ENCODE measurements at places on chromosomes 5 and 9.
A peak's percentile ranks its signal among the peaks of the same experiment; 100 is the strongest.

GRCh38 chr5:139795074-139796001, at the start of gene PSD2:
PSD2 (plus strand) TSS chr5:139795808; CDS start chr5:139809441, 13,633 bp downstream.
- DNase-seq: no peak

GRCh38 chr9:110700953-110701352, 32.4 kb downstream of the MUSK start:
- no peak for DNase-seq

- peak; percentile 62 for DNase-seq
These were observed 478 bp downstream of the RAB14 start for GRCh38 chr9:121201045-121201737.

DNA sequence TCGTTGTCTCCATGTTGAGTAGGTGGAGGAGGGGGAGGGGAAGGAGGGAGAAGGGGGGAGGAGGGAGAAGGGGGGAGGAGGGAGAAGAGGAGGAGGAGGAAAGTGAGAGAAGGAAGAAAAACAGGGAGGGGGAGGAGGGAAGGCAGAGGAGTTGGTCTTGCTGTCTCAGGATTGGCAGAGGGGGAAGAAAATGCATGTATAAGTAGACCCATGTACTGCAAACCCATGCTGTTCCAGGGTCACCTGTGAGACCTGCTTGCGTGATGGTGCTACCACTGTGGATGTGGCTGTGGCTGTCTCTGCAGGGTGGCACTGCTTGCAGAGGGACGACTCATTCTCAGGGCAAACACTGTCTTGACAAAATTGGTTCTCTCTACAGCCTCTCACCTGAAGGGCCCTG, 76.3 kb downstream of the PTCH1 start:
- DNase-seq: no peak

DNA sequence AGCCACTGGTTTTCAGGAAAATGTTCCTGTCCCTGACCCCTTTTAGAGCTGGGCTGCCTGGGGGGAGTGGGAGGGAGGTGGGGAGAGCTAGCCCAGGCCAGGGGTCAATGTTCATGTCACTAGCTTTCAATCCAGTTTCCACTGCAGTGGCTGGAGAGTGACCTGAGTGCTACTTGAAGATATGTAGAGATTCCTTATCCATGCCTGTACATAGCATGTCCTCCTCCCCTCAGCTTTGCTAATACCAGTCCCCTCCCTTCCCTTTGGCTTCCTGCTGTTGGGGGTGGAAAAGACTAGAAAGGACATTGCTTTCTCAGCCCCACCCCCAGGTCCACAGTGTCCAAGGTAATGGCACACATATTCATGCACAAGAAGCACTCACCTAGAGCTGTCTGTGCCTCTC, 7.8 kb downstream of the DNAJB5 start:
- DNase-seq: no peak

- DNase-seq: no peak
These were observed 27.5 kb upstream of the GPR21 start for GRCh38 chr9:123005964-123006363.

DNA sequence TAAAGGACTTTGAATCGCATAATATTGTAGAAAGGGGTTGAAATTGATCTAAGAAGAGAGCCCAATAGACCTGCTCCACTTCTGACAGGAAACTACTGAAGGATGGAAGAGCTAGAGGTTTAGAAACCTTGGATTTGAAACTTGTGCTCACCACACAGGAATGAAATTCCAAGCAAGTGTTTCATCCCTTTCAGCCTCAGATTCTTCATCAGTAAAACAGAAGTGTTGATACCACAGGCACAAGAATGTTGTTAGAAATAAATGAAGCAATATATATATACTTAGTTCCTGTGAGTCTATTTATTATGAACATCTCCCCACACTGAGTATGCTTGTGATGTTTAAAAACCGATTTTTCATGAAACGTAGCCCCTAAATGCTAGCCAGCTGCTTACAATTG, 43.8 kb downstream of the PRRC1 start:
- no peak for DNase-seq

GRCh38 chr5:40361378-40361777, 318.3 kb upstream of the PTGER4 start:
- DNase-seq: no peak

DNA sequence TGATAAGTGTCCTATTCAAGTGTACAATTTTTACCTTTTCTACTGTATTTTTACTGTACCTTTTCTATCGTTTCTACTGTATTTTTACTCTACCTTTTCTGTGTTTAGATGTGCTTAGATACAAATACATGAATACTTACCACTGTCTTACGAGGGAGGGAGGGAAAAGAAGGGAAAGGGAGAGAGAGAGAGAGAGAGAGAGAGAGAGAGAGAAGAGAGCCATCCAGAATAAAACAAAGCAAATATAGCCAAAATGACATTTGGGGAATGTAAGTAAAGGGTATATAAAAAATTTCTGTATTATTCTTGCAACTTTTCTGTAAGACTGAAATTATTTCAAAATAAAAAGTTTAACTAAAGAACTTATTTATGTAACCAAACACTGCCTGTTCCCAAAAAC, 121.2 kb downstream of the HOMER1 start:
- DNase-seq: no peak

DNA sequence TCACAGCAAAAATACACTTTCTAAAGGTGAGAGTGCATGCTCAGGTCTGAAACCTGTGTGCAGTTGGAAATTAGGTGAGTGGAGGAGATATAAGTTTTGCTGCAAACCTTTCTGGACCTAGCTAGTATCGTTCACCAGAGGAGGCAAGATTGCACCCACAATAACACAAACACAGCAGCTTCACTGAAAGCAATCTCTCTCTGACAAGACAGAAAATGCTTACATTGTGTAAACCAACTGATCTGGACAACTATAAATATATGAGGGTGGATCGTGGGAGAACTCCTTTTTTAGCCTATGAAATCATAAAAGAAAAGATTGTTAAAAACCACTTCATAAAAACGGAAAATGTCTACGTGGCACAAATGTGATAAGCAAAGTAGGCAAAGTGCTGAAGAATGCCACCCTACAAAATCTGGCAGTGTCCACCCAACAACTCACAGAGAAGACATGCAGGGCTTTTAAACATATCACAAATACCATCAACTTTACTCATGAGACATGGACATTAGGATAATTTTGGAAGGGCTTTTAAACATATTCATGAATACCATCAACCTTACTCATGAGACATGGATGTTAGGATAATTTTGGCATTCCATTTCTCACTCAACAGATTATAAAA, 134.3 kb downstream of the CDH18 start:
- DNase-seq: no peak

- DNase-seq: no peak
These were observed 148.7 kb downstream of the CDK5RAP2 start for GRCh38 chr9:120431268-120431667.

DNA sequence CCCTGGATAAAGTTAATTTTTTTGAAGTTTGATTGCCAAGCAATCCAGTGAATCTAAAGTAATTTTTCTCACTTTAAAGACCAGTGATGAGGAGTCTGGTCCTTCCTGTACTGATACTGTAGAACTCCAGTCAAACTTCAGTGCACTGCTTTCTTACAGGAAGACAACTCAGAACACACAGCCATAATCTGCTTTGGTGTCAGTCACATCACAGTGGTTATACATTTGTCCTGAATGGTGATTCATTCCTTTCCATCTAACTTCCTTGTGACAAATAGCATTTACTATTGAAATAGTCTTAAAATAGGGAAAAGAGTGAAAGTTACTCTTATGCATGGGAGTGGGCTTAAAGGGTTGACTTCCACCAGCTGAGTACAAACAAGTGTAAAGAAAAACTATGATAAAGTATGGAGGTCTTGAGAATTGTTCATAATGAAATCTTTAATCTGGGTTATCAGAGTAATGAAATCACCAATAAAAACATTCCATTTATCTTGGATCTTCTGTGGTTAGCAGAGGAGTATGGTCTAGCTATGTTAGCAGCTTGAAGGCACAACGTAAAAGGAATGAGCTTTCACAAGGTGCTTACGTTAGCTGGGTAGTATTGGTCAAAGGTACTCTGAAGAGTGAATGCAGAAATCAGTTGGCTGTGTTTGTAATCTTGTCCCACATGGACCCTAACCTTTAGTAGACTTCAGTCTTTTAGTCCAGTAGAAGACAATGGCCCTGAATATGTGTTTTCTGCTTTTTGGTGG, 41.5 kb downstream of the DCP2 start:
- no peak for DNase-seq

DNA sequence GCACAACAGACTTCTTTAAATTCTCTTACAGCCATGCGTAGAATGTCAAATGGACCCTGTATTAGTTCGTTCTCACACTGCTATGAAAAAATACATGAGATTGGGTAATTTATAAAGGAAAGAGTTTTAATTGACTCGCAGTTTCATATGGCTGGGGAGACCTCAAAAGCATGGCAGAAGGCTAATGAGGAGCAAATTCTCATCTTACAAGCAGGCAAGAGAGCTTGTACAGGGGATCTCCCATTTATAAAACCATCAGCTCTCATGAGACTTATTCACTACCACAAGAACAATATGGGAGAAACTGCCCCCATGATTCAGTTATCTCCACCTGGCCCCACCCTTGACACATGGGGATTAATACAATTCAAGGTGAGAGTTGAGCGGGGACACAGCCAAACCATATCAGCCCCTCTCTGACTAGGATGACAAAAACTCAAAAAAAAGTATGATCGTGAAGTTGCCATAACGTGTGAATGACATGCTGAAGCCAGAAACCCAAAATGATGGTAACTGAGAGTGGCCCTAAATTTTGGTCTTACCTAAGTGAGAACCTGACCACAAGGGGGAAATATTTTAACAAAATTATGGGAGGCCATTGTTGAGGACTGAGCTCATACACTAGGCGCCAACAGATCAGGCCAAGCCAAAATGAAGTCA, 17.5 kb upstream of the TEX10 start:
- DNase-seq: no peak

DNA sequence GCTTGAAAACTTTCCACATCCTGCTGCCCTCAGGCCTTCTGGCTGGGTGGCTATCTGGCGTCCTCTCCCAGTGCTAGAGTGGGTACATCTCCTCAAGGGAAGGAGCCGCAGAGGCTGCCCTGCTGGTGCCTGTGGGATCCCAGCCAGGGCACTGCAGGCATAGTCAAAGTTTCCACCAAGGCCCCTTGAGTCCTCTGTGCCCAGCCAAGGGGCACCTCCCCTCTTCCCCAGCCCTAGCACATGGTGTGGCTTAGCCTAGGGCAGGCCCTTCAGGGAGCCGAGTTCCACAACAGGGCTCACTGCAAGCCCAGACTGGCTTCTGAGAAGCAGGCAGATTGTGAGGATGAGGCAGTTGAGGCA, 103.2 kb downstream of the RGS3 start:
- DNase-seq: no peak

GRCh38 chr9:37036776-37037502, 2.9 kb upstream of the PAX5 start:
- peak; percentile 56 for DNase-seq

DNA sequence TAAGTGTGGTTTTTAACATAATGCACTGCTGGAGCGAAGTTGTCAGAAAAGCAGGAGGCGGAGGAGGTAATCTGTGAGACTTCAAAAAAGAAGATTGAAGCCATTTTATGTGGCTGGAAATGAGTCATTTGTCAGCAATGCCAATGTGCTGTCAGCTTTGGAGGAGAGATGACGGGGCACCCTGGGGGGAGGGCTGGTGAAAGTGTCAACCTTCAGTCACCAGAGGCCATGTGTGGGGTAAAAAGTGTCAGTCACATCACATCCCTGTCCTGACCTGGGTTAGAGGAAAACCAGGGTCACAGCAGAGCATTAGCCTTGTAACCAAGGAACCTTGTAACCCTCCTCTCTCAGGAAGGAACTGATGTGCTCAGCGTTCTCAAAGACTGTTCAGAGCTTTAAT, 59.1 kb downstream of the TLR4 start:
- DNase-seq: no peak

DNA sequence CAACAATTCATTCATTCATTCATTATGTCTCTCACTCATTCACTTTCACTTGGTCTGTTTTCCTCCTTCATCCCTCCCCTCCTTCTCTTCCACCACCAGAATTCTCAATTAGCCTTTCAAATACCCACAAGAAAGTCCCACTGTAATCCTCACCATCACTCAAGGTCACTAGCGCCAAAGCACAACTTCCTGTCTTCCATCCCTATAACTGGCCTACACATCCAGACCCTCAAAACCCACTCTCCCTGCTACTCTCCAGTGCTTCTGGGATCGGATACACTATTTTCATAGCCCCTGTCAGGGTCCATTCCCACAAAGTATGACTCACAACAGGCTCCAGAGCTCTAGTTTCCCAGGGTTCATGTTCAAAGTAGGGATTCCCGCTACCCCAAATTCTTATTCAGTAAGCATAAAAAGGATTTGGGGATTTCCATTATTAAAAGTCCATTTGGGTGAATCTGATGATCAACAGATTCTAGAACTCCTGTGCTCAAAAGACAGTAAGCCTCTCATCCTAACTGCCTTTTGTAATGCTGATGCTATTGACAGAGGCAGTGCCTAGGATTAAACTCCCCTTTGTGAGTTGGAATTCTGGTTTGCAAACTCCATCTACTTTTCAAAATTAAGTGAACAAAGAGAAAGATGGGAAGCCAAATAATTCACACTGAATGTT, 250.9 kb downstream of the SEMA5A start:
- DNase-seq: no peak

DNA sequence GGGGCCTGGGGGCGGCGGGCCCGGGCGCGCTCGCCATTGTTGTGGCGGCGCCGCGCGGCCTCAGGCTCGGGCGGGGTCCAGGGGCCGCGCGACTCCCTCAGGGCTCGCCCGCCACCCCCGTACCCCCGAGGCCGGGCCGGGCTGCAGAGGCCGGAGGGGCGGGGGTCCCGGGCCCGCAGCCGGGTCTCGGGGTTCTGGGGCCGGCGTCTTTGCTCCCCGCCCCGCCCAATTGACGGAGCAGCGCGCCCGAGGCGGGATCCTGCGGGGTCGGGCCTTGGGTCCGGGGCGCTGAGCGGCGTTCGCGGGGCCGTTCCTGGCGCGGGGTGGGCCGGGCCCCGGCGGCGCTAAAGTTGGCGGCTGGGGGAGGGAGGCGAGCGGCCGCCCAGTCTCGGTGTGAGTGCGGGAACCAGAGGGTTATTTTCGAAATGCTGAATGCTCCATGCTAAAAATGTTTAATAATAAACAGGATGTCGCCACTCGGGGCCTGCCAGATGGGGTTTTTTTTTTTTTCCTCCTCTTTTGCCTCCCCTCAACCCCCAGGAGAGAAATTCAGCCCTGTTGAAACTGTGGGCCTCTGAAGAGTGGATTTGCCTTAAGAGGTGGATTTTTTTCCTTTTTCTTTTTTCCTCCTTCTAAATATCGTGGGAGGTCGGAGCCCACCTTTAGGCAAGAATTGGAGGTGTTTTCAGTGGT, 724 bp downstream of the PRRC2B start:
- peak; percentile 70 for DNase-seq

DNA sequence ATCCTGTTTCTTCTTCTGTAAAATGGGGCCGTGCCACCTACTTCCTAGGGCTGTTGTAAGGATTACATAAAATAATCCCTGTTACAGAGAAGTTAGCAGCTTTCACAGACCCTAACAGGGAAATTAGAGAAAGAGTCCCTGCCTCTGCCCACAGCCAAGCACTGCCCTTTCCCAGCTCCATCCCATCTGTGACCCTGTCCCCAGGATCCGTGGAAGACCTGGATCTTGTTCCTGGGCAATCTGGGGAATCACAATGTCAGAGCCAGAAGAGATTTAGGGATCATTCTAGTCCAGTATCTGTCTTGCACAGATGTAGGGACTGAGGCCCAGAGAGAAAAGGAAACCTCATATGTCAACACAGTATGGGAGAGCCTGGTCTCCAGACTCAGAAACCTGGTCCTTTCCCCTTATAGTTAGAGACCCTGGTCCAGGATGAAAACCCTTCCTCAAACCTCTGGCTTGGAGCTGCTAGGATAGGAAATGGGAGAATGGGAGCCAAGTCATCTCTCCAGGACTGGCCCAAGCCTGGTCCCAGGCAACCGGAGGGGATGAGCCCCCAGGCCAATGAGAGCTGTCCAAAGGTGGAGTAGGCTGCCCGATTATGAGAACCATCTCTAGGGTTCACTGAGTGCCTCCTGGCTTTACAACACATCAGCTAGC, 12.5 kb downstream of the LHX6 start:
- DNase-seq: no peak

All from femur (tissue), 1 donor.